ENCODE measurements at places on chromosomes 16 and 17.

DNA sequence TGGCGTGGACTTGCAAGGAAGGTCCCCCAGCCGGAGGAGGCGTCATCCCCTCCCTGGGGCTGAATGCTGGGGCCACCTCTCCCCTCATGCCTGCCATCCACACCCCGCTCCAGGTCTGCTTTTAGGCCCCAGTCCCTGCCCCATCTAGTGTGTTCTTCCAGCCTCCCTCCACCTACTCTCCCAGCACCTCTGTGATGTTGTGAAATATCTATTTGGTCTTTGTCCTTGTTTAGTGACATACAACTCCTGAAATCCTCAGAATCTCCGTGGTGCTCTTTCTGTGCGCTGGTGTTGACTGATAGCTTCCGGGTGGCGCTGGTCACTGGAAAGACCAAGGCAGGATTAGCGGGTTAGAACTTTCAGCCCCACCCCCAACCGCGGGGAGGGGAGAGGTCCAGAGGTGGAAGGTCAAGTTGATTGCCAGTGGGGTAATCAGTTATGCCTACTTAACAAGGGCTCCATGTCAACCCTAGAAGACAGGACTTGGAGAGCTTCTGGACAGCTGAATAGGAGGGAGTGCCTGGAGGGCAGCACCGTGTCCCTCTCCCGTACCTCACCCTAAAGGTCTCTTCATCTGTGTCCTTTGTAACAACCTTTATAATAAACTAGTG is 10.1 kb downstream of the TBC1D24 start:
- no peak for DNase-seq

GRCh38 chr17:37844158-37844976 is 79.8 kb upstream of the TBC1D3K start:
- no peak for DNase-seq

- no peak for DNase-seq
Observed at GRCh38 chr16:68342620-68343019, 31.8 kb downstream of the PRMT7 start.

DNA sequence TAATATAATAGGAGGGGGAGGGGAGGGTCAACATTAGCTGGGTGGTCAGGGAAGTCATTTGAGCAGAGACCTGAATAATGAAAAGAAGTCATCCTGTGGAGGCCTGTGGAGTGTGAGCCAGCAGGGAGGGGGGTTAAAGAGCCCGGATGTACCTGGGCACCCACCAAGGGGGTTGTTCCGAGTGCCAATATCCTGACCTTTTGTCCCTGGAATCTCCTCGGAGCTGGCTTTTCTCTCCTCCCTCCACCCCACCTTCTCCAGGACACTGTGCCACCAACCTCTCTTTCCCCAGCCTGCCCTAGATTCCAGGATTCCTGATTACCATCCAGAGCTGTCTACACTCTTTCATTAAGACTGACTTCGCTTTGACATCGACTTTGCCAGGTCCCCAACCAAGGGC is 6.2 kb downstream of the SHBG start:
- no peak for DNase-seq

DNA sequence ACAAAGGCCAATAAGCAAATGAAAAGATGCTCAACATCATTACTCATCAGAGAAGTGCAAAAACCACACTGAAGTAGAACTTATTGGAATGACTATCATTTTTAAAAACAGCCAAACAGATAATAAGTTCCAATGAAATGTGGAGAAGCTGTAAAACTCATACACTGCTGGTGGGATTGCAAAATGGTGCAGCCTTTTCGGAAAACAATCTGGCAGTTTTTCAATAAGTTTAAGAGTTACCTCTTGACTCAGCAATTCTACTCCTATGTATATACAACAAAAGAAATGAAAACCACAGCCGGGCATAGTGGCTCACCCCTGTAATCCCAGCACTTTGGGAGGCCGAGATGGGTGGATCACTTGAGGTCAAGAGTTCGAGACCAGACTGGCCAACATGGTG is 49.3 kb downstream of the AKAP10 start:
- DNase-seq = no peak

- no peak for DNase-seq
Observed at GRCh38 chr17:49825645-49826044, 22.2 kb downstream of the TAC4 start.

DNA sequence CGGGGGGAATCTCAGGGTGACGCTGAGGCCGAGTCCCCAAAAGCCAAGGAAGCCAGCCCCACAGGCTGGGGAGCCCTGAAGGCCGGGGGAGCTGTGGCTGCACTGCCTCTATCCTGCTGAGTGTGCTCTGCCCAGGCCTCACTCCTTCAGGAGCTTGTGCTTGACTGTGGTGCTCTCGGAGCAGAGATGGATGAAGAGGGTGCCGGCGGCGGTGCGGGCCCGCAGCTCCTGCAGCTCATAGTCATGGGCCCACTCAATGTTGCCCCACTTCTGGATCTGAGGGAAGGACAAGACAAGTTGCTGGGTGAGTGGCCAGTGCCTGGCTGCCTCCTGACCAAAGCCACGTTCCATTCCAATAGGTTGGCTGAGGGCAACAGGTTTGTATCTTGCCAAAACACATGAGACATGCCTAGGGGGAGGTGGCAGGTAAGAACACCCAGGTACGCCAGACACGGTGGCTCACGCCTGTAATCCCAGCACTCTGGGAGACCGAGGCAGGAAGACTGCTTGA is 20.5 kb downstream of the ATPAF2 start:
- no peak for DNase-seq

DNA sequence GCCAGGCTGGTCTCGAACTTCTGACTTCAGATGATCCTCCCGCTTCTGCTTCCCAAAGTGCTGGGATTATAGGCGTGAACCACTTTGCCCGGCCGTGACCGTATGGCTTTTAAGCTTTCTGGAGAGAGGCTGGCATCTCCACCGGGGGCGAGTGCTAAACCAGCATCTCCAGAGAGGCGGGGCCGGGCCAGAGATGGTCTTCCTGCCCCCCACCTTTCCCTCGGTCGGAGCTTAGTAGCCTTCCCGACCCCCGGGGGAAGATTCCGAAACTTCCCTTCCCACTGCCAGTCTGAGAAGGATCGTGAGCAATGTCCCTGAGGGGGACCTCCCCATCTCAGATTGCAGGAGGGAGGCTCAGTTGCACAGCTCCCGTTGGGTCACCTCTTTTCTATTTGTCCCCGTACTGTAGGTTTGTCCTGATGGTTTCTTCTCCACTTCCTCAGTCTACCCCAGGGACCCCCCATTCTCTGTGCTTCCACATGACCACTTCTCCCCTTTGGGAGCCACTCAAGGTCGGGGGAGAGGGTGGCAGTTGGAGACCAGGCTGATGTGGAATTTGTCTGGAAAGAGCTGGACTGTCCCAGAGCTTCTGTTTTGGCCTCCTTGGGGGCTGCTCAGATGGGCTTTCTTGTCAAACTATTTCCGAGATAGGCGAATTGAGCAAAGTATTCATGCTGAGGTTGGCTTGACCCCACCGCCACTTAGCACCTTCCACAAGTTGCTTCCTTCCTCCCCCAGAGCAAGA is 18.2 kb downstream of the IGF2BP1 start:
- DNase-seq = no peak

Measured in DMS153 (cell line).